ENCODE measurements at places on chromosomes 12 and 14. TPM values are rescaled to one million over a fixed set of nuclear protein-coding genes. Genes with fewer than 3 reads are reported as not detected.

The AICDA gene
- total RNA-seq, result not detected

The HOXC4 gene
- 5.6 TPM for total RNA-seq

DNA sequence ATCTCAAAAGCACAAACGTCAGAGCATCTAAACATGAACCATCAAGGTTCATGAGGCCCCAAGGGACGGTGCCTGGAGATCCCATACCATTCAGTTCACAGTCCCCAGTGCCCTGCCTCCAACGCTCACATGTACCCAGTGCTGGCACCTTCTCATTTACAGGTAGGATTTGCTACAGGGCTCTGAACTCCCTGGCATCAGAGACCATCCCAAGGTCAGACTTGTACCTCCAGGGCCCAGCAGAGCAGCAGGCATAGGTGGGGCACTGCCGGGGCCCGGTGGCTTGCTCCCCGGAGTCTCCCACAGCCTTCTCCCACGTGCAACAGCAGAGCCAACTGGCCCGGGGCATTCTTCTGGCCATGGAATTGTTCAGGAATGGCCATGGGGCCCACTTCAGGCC is 114.8 kb downstream of the BCL11B start:
- no peaks in the 10 kb centered on the region for H3K4me1 ChIP-seq
- no peak overlapping the region for H3K4me3 ChIP-seq
- no peaks in the 10 kb centered on the region for H3K36me3 ChIP-seq
- H3K27ac ChIP-seq, result no peak overlapping the region

GRCh38 chr14:93735206-93735605 is 53.1 kb downstream of the PRIMA1 start:
- H3K27me3 ChIP-seq, result no peaks in the 10 kb centered on the region
- H3K4me3 ChIP-seq, result no peak overlapping the region
- no peaks in the 10 kb centered on the region for H3K36me3 ChIP-seq
- no peak overlapping the region for H3K27ac ChIP-seq

The GALNT16 gene
- total RNA-seq, result 18.5 TPM

DNA sequence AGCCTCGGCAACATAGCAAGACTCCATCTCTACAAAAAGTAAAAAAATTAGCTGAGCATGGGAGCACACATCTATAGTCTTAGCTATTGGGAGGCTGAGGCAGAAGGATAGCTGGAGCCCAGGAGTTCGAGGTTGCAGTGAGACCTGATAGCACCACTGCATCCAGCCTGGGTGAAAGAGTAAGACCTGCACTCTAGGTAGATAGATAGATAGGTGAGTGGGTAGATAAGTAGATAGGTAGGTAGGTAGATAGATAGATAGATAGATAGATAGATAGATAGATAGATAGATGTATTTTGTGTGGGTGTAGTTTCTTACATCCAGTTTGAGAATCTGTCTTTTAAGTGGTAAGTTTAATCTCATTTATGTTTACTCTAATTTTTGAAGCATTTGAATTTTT is 72.8 kb downstream of the IFT81 start:
- H3K4me3 ChIP-seq, result no peak overlapping the region
- peaks cover 25% of the 10 kb centered on the region for H3K36me3 ChIP-seq
- no peaks in the 10 kb centered on the region for H3K27me3 ChIP-seq

GRCh38 chr14:58465421-58465820 is 37.9 kb downstream of the KIAA0586 start:
- no peaks in the 10 kb centered on the region for H3K4me1 ChIP-seq
- peaks cover 10% of the 10 kb centered on the region for H3K36me3 ChIP-seq
- no peak overlapping the region for H3K4me3 ChIP-seq
- H3K27me3 ChIP-seq, result no peaks in the 10 kb centered on the region
- DNase-seq, result no peak

GRCh38 chr12:129844662-129845220 is 59.1 kb downstream of the TMEM132D start:
- no peaks in the 10 kb centered on the region for H3K4me1 ChIP-seq
- no peaks in the 10 kb centered on the region for H3K36me3 ChIP-seq
- no peak for DNase-seq
- H3K27me3 ChIP-seq, result no peaks in the 10 kb centered on the region

The TAS2R42 gene
- total RNA-seq, result not detected

- H3K4me1 ChIP-seq, result no peaks in the 10 kb centered on the region
- H3K27me3 ChIP-seq, result peaks cover 8% of the 10 kb centered on the region
- no peak for DNase-seq
- peaks cover 1% of the 10 kb centered on the region for H3K36me3 ChIP-seq
Observed at GRCh38 chr12:48221645-48222044, 18.6 kb upstream of the OR10AD1 start.

DNA sequence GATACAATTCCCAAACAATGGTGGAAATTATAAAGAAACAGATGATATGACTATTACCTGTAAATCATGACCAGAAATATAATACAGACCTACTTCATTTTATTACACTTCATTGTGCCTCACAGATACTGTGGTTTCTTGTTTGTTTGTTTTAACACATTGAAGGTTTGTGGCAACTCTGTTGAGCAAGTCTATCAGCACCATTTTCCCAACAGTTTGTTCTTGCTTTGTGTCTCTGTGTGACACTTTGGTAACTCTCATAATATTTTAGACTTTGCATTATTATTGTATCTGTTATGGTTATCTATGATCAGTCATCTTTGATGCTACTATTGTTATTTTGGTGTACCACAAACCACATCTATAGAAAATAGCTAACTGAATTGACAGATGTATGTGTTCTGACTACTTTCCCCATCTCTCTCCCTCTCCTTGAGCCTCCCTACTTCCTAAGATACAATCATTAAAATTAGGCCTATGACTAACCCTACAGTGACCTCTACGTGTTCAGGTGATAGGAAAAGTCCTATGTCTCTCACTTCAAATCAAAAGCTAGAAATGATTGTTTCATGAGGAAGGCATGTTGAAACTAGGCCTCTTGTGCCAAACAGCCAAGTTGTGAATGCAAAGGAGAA is 49.1 kb downstream of the FBXO33 start:
- no peaks in the 10 kb centered on the region for H3K27me3 ChIP-seq
- H3K4me1 ChIP-seq, result peaks cover 16% of the 10 kb centered on the region
- H3K27ac ChIP-seq, result no peak overlapping the region
- no peak overlapping the region for H3K4me3 ChIP-seq
- H3K36me3 ChIP-seq, result peaks cover 14% of the 10 kb centered on the region

DNA sequence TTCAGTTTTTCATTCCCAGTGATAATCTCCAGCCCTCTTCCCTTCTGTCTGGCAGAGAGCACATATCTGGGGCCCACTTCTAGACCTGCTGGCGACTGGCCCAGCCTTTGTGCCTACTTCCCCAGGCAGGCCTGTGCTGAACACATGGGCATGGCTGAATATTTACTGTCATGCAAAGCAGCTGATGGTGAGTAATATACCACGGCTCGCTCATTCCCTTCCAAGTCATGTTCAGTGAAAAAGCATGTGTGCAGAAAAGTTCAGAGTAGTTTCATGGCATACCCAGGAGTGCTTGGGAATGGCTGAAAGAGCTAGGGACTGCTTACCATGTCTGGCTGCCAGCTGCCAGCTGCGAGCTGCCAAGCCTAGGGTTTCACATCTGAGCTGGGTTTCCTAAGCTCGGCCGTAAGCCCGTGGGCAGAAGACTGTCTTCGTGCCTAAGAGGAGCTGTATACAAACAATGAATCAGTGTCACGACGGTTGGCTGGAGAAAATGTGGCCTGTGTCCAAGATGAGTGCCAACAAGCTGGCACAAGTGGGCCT is 179.9 kb upstream of the PELI2 start:
- no peaks in the 10 kb centered on the region for H3K36me3 ChIP-seq
- peaks cover 6% of the 10 kb centered on the region for H3K4me1 ChIP-seq
- H3K4me3 ChIP-seq, result no peak overlapping the region
- H3K27ac ChIP-seq, result no peak overlapping the region
- H3K27me3 ChIP-seq, result no peaks in the 10 kb centered on the region

The ANAPC7 gene
- total RNA-seq, result 113 TPM

The INHBC gene
- total RNA-seq, result 0.14 TPM

The KRT6C gene
- not detected for total RNA-seq

The CLEC14A gene
- total RNA-seq, result not detected

DNA sequence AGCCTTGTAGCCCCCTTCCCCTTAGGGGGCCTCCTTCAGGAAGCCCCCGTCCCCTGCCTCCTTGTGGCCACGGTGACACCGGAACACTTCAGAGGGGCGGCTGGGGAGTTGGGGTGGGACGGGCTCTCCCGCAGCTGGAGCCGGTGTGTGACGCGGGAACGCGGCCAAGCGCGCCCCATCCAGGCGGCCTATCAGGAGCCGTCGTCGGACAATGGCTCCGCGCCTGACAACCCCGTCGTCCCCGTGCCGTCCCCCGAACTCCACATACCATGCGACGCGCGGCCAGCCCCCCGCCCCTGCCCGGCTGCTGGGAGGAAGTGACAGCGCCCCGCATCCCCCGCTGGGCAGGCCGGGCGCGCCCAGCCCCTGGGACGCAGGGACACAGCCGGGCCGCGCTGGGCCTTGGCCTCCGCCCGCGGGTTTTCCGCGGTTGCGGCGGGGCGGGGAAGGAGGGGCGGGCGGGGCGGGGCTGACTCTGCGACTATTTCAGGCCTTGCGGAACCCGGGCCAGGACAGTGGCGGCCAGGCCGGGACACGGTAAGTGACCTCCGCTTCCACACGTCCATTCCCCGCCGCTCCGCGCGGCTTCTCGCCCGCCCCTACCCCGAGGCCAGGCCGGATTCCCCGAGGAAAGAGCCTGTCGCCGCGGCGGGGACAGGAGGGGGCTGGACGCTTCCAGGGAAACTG is at the start of gene TNFAIP2:
TSS of gene TNFAIP2 (plus strand) at position 515 of the 687 bp plus-strand sequence. CDS start 2,997 bp downstream, outside the sequence.
- H3K27me3 ChIP-seq, result peaks cover 55% of the 10 kb centered on the region
- DNase-seq, result no peak
- no peaks in the 10 kb centered on the region for H3K36me3 ChIP-seq
- H3K4me3 ChIP-seq, result no peak within 1 kb of the TSS

The PIANP gene
- total RNA-seq, result 8.7 TPM

The ANKRD33 gene
- not detected for total RNA-seq

GRCh38 chr12:68529466-68529865 is 81.2 kb upstream of the RAP1B start:
- H3K27ac ChIP-seq, result no peak overlapping the region
- no peak overlapping the region for H3K4me3 ChIP-seq
- DNase-seq, result no peak
- no peaks in the 10 kb centered on the region for H3K4me1 ChIP-seq

DNA sequence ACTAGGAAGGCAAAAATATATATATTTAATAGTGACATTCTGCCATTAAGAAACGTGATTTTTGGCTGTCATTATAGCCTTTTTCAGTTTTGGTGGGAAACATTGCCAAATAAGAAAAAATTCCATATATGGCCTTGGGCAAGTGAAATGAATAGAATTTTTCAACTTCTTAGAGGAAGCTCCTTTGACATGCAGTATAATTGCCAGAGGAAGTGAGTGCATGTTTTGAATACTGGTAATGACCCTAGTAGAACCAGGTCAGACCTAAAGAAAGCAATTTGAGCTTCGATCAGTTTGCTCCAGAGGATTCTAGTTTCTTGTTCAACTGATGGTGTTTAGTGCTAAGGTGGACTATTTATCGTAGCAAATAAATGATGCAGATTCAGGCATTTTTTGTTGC is 26.2 kb upstream of the TRIM9 start:
- H3K36me3 ChIP-seq, result no peaks in the 10 kb centered on the region

The PTGDR gene
- total RNA-seq, result not detected

The DNAL1 gene
- 20.1 TPM for total RNA-seq

DNA sequence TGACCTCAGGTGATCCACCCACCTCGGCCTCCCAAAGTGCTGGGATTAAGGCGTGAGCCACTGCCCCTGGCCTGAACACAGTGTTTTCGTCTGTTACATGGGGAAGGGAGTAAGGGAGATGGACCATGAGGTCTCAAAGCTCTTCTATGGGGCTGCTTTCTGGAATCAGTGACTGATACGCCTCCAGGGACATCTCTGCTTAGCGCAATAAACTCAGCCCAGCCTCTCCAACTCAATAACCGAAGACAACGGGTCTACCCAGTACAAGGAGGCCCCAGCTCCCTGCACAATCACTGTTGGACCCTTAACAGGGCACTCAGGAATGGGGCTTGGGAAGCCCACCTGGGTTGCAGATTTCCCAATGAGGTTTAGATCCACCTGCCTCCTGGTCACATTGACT is 42.6 kb upstream of the CHGA start:
- H3K27me3 ChIP-seq, result peaks cover 63% of the 10 kb centered on the region
- H3K36me3 ChIP-seq, result no peaks in the 10 kb centered on the region
- no peak overlapping the region for H3K27ac ChIP-seq
- H3K4me1 ChIP-seq, result peaks cover 9% of the 10 kb centered on the region

GRCh38 chr12:52044292-52044983 is 6.8 kb upstream of the NR4A1 start:
- peak overlapping the region; percentile 17 for H3K4me3 ChIP-seq
- H3K27me3 ChIP-seq, result no peaks in the 10 kb centered on the region
- no peak for DNase-seq
- peak overlapping the region; percentile 57 for H3K27ac ChIP-seq

DNA sequence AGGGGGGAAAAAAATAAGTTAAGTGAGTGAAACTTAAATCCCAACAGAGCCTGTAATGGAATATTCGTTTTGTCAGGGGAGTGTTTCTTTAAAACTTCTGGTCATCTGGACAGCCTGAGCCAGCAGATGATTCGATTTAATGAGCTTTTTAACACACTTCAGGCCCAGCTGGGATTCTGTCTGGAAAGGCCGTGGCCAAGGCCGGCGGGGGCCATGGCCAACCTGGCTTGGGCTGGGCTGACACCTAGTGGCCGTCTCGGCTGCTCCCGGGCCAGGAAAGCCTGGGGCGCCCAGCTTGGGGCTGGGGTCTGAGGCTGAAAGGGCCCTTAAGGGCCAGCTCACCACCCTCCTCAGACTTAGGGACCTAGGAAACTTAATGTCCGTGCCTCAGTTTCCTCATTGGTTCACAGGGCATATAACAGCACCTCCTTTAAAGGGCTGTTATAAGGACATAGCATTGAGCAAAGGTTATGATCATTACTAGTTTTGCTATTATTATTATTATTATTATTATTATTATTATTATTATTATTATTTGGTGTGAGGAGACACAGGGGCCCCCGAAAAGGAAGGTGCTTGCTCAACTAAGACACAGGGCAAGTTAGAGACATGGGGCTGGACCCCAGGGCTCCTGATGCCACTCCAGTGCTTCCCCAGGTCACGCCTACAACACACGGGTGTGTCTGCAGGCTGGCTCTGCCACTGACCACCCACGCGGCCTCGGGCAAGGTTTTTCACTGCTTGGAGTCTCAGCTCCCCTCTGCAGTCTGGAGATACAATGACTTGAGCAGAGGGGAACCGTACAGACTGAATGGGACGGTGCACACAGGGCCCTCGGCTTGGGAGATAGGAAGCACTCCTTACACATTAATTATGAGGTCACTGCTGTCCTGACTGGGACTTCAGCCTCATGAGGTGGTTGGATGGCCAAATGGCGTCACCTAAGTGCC is 84.0 kb downstream of the SYNE3 start:
- peak; percentile 68 for DNase-seq
- no peaks in the 10 kb centered on the region for H3K36me3 ChIP-seq
- no peak overlapping the region for H3K27ac ChIP-seq
- H3K27me3 ChIP-seq, result no peaks in the 10 kb centered on the region
- H3K4me3 ChIP-seq, result no peak overlapping the region
- H3K4me1 ChIP-seq, result peaks cover 5% of the 10 kb centered on the region

The CIT gene
- 80.6 TPM for total RNA-seq

The POTEM gene
- total RNA-seq, result not detected

GRCh38 chr12:124550123-124551089 is 17.0 kb downstream of the NCOR2 start:
- H3K27ac ChIP-seq, result no peak overlapping the region
- no peaks in the 10 kb centered on the region for H3K27me3 ChIP-seq
- DNase-seq, result no peak
- peaks cover 26% of the 10 kb centered on the region for H3K4me1 ChIP-seq
- H3K4me3 ChIP-seq, result no peak overlapping the region
- H3K36me3 ChIP-seq, result no peaks in the 10 kb centered on the region

GRCh38 chr14:101472518-101472849 is 88.8 kb upstream of the DIO3 start:
- no peak overlapping the region for H3K4me3 ChIP-seq
- peaks cover 24% of the 10 kb centered on the region for H3K4me1 ChIP-seq
- DNase-seq, result no peak
- peaks cover 4% of the 10 kb centered on the region for H3K27me3 ChIP-seq

All from neural crest cell (in vitro differentiated cells).